ENCODE measurements at places on chromosomes 7 and 10. TPM values are rescaled to one million over a fixed set of nuclear protein-coding genes. Genes with fewer than 3 reads are reported as not detected.
A peak's percentile ranks its signal among the peaks of the same experiment; 100 is the strongest.

- DNase-seq: no peak
Measured at GRCh38 chr7:43884617-43885016, 15.3 kb upstream of the MRPS24 start.

GRCh38 chr10:31133792-31134310 is 102.2 kb upstream of the ZNF438 start:
- DNase-seq: peak; percentile 90

DNA sequence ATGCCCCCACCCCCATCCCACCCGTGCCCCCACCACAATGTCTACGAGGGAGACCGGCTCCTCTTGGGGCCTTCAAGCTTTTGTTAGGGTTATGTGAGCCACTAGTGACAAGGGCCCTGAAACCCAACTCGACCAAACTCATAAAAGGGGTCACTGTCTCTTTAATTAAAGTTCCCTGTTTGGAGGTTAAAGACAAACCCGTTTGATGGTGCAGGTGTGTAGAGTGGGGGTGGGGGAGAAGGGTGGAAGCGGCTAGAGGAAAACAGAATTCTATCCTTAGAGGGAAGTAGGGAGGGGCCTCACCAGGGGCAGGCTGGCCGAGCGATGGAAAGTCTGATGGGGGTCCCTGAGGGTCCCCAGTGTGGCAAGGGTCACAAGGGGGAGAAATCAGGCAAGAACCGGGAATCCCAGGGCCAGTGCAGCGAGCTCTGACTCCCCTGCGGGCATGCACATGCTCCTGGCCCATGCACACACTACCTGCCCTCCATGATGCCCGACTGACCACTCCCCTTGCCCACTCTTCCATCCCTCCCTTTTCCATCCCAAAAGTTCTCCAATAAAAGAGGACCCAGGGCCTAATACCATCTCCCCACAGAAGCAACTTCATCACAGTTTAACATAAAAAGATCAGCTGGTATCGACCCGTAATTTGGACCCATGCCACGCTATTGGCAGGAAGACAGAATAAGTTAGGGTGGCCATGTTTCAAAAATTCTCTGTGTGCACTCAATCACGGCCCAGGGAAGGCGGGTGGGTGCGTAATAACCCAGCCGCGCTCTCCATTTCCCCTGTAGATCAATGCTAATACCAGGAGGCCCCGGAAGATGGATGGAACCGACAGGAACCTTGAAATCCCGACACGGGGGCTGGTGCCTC is 35.9 kb upstream of the SLF2 start:
- DNase-seq: no peak

GRCh38 chr7:82578430-82578829 is 134.9 kb upstream of the CACNA2D1 start:
- DNase-seq: no peak

The LRRC18 gene
- total RNA-seq: not detected

DNA sequence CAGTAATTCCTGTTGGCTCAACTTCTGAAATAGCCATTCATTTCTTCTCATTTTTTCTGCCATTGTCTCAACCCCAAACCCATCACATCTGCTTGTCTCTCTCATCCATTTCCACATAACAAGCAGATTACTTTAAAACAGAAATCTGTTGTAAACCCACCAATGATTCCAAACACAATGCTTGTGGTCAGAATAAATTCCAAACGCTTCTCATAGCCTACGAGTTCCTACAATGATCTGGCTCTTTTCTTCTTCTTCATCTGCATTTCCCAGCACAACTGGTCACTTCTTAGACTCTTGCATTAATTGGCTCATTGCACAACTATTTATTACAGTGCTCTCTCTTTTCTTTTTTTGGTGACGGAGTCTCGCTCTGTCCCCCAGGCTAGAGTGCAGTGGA is 364.1 kb downstream of the GATA3 start:
- no peak for DNase-seq

The GBX1 gene
- 0.62 TPM for total RNA-seq

- peak; percentile 10 for DNase-seq
Measured at GRCh38 chr10:116270126-116270770, 2.8 kb downstream of the GFRA1 start.

DNA sequence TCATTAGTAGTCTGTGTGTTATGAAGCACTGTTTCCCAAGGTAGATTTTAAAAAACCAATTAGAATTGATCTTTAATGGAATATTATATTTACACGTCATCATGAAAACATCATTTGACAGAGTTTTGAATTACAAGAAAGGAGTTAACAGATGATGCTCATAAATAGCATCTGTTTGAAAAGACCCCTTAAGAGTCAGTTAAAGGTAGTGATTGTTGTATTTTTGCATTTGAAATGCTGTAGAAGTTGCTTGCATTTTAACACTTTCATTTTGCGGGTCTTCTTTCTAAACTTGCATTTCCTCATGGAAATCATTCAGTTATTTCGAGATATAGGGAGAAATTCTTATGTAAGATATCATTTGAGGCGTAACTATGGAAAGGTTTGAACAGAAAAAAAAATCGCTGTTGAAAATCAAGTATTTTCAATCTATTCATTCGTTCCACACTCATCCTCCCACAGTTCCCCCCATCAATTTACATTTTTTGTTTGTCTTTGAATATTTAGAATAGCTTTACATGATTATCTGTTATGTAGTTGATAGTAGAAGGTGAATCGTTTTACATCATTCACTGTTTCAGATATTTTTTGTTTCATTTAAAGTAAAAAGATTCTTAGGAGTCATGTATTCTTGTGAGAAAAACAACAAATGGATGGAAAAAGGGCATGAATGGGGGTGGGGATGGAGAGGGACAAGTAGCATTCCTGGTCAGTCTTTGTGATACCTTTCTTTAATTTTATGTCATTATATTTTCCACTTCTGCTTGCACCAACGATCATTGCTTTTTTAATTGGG is 3.0 kb upstream of the SKIDA1 start:
- DNase-seq: no peak
